ENCODE measurements at places on chromosomes 5 and 9.
A peak's percentile ranks its signal among the peaks of the same experiment; 100 is the strongest.

GRCh38 chr5:76766746-76767145 lies 50.8 kb downstream of the F2R start:
- DNase-seq, result no peak

DNA sequence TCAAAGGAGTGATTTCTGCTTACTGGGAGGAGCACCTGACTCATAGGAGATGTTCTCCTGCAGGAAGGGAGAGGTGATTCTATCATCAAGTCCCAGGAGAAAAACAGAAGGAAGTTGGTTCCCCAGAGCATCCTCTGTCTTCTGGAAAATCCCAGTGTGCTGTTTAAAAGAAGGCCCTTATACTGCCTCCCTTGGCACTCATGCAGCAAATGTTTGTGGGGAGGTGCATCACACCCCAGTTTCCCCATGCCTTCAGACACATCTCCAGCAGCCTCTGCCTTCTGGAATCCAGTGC lies 63.1 kb downstream of the PPARGC1B start:
- peak; percentile 21 for DNase-seq

DNA sequence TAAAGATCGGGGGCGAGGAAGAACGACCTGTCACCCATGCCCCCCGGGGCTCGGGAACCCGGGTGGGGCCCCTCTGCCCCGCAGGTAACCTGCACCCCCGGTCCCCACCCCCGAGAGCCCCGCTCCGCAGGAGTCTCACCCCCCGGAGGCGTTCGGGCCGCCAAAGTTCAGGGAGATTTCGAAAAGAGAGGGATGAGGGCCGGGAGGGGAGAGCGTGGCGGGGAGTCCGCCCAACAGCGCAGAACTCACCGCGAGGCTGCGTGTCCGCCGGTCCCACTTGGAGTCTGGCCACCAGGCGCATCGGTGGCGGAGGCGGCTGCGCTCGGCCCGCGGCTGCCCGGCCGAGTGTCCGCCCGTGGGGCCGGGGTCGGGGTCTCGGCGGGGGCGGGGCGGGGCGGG lies at the start of gene PHF19:
Gene PHF19 (minus strand): TSS at position 347 of the 399 bp plus-strand sequence. CDS start 2,447 bp downstream, outside the sequence.
- DNase-seq, result peak; percentile 78

DNA sequence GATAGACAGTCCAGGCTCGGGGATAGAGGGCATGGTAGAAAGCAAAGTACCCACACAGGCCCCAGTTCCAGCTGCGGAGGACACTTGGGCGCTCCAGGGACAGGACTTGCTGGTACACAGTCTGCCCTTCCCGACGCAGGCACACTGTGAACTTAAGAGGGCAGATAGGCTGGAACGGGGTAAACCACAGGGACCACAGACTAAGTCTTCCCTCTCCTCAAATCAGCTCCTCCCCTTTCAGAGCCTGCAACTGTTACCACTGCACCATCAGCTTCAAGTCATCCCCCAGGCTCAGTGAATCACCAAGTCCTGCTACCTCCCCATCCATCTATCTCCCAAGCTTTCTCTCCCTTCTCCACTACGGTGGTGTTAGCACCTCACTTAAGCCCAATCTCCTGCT lies 7.3 kb downstream of the GBA2 start:
- no peak for DNase-seq

- peak; percentile 71 for DNase-seq
Measured at GRCh38 chr9:94139672-94140417, 55.6 kb downstream of the PTPDC1 start.
